Large intestine (tissue), 12 donors: ENCODE measurements at places on chromosomes 5 and 9.

- H3K27ac ChIP-seq: no peak overlapping the region
- H3K36me3 ChIP-seq: no peaks in the 10 kb centered on the region
- no peaks in the 10 kb centered on the region for H3K27me3 ChIP-seq
- DNase-seq: no peak
Measured at GRCh38 chr9:111020594-111020993, 17.7 kb downstream of the LPAR1 start.

DNA sequence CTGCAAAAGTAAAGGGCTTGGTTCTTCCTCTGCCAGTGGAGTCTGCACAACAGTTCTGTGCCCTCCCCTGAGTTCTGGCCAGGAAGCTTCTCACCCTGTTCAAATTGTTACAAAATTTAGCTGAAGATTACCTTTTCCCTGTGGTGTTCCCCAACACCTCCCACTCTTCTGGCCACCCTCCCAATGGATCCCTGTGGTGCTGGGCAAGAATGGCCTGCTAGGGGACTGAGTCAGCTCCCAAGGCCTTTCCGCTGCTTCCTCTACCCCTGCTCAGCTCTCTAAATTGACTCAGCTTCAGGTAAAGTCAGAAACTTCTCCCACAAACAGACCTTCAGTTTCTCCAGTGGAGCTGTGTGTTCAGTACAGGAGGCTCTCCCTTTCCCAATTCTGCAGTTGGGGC, 186.0 kb downstream of the NR2F1-AS1 start:
- no peak overlapping the region for H3K4me3 ChIP-seq
- no peaks in the 10 kb centered on the region for H3K27me3 ChIP-seq
- no peak overlapping the region for H3K27ac ChIP-seq
- DNase-seq: no peak

GRCh38 chr5:97778451-97778850, 595.4 kb upstream of the RIOK2 start:
- H3K27me3 ChIP-seq: no peaks in the 10 kb centered on the region
- no peak overlapping the region for H3K27ac ChIP-seq
- no peak for DNase-seq
- H3K4me3 ChIP-seq: no peak overlapping the region
- H3K4me1 ChIP-seq: no peaks in the 10 kb centered on the region
- no peaks in the 10 kb centered on the region for H3K36me3 ChIP-seq

GRCh38 chr5:102554082-102554481, 55.3 kb upstream of the SLCO6A1 start:
- no peaks in the 10 kb centered on the region for H3K27me3 ChIP-seq
- H3K27ac ChIP-seq: no peak overlapping the region
- H3K4me1 ChIP-seq: no peaks in the 10 kb centered on the region
- H3K4me3 ChIP-seq: no peak overlapping the region

GRCh38 chr9:124765439-124765835, 5.7 kb downstream of the NR6A1 start:
- H3K36me3 ChIP-seq: no peaks in the 10 kb centered on the region
- no peak overlapping the region for H3K27ac ChIP-seq
- H3K4me3 ChIP-seq: no peak overlapping the region
- H3K4me1 ChIP-seq: no peaks in the 10 kb centered on the region
